Left lobe of liver (tissue), 2 donors: ENCODE measurements at places on chromosomes 2 and 18.

- no peak for DNase-seq
These were observed 10.7 kb upstream of the NFE2L2 start for GRCh38 chr2:177275040-177275742.

- DNase-seq, result no peak
These were observed 10.6 kb downstream of the MC5R start for GRCh38 chr18:13834496-13835015.

- no peak for DNase-seq
These were observed 400.3 kb upstream of the TRIB2 start for GRCh38 chr2:12316476-12316875.

- no peak for DNase-seq
These were observed 437.1 kb downstream of the DCDC2C start for GRCh38 chr2:4140281-4140970.

DNA sequence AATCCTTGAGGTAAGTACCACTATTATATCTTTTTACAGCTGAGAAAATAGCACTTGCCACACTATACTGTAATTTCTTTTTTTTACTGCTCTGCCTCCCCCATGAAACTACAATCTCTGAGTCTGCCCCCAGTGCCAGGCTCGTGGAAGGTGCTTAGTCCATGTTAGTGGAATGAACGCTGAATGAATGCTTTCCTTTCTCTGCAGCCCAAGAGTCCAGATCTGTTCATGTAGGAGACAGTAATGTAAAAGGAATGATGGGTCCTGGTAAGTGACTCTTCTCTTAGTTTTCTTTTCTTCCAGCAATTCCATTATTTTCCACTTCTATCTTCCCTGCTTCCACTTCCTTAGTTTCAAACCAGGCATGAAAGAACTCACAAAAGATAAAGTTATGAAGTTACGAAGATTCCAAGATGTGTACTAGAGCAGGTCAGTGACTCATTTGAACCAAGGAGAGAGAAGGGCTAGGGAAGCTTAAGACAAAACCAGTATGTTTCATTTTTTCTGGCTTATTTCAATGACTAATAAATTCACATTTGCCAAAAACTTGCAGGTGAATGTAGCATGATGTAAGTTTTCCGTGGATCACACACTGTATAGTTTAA lies 46.0 kb downstream of the ARHGEF33 start:
- no peak for DNase-seq

GRCh38 chr2:177612659-177613058 lies 220.1 kb downstream of the AGPS start:
- DNase-seq, result no peak

DNA sequence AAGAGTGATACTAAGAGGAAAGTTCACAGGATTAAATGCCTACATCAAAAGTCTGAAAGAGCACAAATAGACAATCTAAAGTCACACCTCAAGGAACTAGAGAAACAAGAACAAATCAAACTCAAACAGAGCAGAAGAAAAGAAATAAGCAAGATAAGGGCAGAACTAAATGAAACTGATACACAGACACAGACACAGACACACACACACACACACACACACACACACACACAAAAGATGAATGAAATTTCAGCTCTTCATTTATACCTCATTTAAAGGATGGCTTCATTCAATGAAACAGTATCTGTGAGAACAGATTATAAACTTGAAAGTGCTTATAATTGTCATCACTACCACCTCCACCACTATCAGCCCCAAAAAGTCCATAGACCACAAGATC lies 428.9 kb downstream of the MBD2 start:
- DNase-seq, result no peak

DNA sequence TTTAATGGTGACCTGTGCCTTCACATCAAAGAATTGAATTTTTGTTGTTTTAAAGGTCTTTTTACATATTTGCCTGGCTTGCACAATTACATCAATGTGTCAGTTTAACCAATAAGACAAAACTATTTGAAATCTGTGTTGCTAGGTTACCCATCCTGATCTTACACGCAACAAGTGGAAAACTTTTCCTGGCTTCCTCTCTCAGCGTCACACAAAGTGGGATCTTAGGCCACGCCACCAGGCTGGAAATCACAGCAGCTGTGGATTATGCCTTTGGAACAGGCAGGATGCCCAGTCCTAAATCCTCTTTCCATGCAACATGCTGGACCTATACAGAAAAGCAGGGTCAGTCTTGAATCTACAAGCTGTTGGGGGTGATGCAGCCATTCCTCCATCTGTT lies 298.2 kb upstream of the HNRNPA3 start:
- no peak for DNase-seq

GRCh38 chr2:114925296-114926255 lies 483.1 kb downstream of the DPP10 start:
- no peak for DNase-seq

- no peak for DNase-seq
These were observed 57.4 kb downstream of the CYP26B1 start for GRCh38 chr2:72090271-72090720.

GRCh38 chr2:70133491-70134322 lies 46.4 kb downstream of the PCBP1 start:
- no peak for DNase-seq

GRCh38 chr2:16040271-16041010 lies 100.1 kb downstream of the MYCN start:
- no peak for DNase-seq

GRCh38 chr2:65608916-65609315 lies 176.5 kb upstream of the SPRED2 start:
- DNase-seq, result no peak

DNA sequence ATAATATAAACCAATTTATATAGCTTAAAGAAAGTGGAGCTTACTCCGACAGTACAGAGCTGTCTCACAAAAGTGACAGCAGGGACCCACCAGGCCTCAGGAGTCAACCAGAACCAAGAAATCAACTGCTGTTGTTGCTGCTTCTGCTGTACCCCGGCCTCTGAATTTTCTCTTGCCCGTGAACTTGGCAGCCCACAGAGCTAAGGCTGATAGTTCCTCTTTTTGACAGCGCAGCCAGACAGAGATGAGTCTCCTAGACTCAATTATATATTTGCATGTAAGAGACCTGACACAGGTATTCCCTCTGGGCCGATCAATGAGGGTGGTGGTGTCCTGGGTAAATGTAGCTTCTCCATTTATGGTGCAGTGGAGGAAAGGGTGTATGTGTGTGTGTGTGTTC lies 109.4 kb downstream of the KCTD1 start:
- no peak for DNase-seq

- DNase-seq, result no peak
These were observed 156.6 kb downstream of the DYSF start for GRCh38 chr2:71609958-71610357.

GRCh38 chr2:20217041-20217970 lies 7.6 kb downstream of the SDC1 start:
- peak; percentile 87 for DNase-seq

- no peak for DNase-seq
These were observed 91.5 kb downstream of the TEX51 start for GRCh38 chr2:126990200-126990599.

DNA sequence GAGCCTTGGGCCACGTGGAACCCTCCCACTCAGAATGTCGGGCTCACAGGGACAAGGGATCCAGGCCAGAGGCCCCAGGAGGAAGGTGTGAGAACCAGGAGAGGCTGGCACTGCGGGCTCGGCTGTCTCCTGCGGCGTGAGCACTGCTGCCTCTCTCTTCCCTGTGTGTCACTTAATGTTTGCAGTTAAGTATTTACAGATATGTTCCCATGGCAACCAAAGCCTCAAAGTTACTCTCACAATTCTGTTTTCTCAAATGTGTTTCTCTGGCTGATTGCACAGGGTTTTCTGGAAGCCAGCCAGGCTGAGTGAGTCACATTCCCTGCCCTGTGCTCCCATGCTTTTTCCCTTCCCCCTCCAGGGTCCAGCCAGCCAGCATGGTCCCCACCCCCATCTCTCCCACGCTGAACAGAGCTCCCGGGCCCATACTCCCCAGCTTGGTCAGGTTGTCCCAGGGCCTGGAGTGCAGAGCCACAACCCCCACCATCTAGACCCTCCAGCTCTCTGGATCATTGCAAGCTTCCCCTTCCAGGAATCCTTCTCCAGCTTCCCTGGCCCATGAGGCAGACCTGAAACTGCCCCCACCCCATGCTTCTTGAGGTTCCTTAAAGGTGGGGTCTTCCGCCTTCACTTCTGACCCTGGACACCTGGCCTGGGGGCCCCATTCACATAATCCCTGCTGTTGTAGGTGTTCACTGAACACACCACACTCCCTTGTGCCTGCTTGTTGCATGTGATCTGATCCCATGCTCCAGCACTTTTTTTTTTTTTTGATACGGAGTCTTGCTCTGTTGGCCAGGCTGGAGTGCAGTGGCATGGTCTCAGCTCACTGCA lies 265.9 kb downstream of the CELF4 start:
- DNase-seq, result peak; percentile 84

DNA sequence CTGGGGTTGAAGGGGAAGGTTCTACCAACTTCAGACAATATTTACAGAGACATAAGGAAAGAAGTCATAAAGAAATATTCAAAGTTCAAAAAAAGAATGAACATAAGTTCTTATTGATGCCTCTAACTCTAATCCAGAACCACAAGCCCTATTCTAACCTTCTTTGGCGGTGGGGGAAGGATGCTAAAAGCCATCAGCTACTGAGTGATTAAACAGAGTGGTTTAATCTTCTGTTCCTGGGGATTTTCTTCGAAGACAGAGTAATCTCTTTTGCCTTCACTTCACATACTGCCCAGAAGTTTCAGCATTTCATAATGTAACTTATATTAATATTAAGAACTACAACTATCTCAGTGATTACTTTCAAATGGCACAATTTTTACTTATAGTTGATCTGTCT lies 51.2 kb upstream of the TXNDC2 start:
- no peak for DNase-seq

- no peak for DNase-seq
These were observed 34.1 kb upstream of the KLHL29 start for GRCh38 chr2:23350792-23351355.

GRCh38 chr2:20430461-20431300 lies 16.2 kb upstream of the RHOB start:
- DNase-seq, result no peak

DNA sequence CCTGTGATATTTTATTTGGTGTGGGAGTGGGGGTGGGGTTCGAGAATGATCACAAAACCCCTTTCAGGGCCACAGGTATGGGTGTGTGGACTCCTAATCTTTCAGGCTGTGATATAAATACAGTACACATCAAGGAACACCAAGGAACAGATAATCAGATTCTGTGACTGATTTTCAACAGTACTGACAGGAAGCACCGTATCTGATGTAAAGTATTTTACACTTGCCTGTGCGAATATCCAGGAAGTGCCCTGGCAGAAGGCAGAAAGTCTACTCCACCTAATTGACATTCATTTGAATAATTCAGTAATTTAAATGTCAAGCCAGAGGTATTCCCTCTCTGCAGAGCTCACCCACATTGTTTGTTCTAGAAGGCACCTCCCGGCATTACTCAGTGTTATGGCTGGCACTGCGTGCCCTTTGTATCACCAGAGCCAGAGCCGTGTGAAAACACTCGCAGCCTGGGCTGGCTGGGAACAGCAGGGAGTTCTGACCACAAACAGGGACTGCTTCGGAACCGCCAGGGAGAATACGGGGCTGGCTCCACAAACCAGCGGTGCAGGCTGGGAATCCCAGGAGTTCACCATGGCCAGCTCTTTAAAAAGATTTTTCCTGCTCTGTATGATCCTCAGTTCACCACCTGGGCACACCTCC lies 91.8 kb downstream of the ACVR1 start:
- DNase-seq, result peak; percentile 86

DNA sequence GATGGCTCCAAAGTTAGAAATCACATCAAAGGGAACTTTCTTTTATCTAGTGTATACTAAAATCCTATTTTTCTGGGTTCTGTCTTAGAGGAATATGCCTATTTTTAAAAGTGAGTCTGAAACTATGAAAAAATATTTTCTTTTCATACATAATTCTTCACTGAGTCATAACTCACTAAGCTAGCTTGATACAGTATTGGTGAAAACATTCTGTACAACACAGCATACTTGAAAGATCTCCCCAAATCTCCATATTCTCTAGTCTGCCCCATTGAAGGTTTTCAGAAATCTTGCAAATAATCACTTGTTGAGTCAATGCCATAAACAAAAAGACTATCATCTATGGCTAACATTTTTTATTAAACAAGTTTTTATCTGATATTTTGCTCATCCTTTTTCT lies 44.5 kb downstream of the COL3A1 start:
- no peak for DNase-seq

DNA sequence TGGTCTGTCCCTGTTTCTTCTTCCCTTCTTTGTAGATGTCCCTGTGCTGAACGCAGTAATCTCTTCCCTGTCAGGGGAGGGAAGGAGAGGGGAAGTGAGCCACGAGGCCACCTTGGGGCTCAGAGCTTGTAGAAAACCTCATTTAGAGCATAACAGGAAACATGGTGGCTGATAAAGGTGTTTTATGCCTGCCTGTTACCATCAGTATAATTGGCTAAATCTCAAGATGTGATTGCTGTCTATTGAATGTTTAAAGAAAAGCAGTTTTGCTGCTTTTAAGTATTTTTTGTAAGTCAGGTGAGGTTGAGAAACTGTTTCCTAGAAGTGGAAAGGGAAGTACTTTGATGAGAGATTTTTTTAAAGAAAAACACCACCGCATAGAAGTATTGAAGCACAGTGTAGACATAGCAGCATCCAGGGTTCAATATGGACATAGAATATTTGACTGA lies 59.7 kb upstream of the PDK1 start:
- DNase-seq, result no peak

DNA sequence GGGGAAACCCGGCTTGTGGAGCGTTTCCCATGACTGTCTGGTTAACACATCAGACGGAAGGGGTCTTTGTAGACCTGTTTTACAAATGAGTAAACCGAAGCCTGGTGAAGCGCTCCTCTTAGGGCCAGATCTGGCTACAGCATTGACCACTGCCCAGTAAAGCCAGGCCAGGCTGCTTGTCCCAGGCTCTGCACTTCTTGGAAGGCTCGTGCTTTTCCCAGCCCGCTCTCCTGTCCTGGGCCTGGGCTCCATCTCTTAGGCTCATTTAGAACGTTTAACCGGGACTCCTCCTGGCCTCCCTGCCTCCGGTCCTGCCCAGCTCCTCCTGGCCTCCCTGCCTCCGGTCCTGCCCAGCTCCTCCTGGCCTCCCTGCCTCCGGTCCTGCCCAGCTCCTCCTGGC lies 4.8 kb downstream of the GPC1 start:
- DNase-seq, result no peak

DNA sequence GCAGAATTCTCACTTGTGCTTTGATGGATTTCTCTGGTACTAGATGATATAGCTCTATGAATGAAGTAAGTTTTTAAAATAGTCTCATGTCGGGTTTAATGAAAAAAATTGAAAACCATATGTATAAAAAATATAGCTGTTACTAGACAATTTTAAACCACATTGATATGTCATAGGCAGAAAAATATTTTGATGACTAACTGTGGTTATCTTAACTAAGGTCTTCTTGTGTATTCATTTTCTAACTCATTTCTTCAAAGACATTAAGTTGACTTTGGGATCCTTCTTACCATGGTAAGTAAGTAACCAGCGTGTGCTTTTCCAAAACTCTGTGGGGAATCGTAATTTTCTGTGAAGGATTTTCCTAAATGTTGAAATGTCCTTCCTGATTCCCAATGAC lies 160.9 kb upstream of the COL3A1 start:
- no peak for DNase-seq

DNA sequence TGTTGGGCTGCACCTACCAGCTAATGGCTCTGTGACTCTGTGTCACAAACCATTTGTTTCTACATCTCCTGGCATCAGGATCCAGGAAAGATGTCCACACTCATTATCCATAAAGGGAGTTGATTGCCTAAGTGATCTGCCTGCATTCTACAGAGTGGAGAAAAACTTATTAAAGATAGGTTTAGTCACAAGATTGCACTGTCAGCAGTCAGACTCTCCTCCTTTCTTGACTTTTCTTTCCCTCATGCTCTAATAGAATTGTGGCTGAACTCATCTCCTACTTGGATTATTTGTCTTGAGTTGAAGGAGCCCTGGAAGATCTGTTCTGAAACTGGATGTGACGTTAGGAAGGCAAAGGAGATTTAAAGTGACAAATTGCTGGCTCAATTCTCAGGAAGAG lies 152.7 kb downstream of the SLC8A1 start:
- no peak for DNase-seq
